MM.1S (cell line): ENCODE measurements at places on chromosomes 3 and 15.

DNA sequence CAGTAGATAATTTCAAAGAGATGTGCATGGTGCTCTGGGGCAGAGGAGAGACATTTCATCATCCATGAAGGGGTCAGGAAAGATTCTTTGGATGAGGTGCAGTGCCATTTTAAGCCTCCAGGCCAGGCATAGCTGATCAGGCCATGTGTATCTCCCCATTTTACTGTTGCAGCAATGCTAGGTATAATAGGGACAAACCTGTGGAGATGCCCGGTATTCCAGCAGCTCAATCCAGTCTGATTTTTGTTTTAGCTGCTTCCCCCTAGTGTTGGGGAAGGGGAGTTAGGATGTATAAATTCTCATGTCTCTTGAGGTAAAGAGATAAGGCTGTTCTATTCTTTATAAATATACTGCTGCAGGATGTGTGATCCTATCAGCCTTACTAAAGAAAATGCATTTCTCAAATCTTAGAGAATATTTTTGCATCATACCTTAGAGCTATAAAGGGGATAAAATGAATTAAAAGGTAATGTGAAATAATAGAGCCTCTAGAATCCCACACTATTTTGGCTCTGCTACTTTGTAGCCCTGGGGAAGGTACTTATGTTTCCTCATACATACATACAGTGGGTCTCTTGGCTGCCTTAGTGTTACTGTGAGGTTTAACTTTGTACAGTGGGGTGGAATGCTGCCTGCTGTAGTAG is 5.2 kb downstream of the CDV3 start:
- DNase-seq = no peak

DNA sequence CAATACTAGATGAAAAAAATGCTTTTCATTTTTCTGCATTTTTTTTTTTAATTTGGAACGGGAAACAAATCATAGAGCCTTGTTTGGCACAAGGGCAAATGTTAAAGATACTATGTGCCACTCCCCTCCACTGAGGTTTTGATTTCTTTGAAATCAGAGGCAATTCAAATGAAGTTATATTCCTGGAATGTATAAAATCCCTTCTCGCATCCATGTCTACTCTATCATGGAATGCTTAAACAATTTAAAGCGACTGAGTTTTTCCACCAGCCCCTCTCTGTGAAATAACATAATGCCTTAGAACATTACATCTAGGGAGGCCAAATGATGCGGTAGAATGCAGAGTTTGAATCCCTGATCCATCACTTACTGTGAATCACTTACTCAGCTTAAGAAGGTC is 69.7 kb downstream of the FMN1 start:
- DNase-seq = no peak

GRCh38 chr3:127035677-127036076 is 52.8 kb downstream of the PLXNA1 start:
- no peak for DNase-seq

GRCh38 chr3:190319660-190320059 is 2.6 kb downstream of the CLDN1 start:
- DNase-seq = no peak

DNA sequence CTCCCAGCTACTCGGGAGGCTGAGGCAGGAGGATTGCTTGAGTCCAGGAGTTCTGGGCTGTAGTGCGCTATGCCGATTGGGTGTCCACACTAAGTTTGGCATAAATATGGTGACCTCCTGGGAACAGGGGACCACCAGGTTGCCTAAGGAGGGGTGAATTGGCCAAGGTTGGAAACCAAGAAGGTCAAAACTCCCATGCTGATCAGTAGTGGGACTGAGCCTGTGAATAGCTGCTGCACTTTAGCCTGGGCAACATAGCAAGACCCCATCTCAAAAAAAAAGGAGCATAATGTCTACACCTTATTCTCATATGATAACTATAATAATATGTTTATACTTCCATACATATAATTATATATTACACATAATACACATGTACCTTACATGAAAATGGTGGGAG is 6.1 kb upstream of the GLB1 start:
- no peak for DNase-seq

- no peak for DNase-seq
These were observed 84.3 kb upstream of the ARL6 start for GRCh38 chr3:97680210-97680609.

DNA sequence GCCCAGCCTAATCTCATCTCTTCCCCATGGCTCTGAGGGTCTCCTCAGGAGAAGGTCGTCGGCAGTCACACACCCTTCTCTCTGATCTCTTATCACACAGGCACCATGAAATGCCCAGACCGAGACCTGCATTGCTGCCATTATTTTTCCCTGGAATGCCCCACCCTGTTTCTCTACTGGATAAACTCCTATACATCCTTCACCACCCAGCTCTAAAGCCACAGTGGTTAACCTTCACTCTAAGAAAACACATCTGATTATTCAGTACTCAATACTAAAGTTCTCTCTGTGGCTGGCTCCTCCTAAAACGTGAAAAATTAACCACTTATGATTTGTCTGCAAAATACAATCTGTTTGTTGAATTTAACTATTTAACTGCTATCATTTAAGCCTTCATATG is 43.3 kb downstream of the RORA start:
- DNase-seq = no peak

- DNase-seq = no peak
These were observed 45.5 kb downstream of the TMOD3 start for GRCh38 chr15:51874751-51875644.
